ENCODE measurements at places on chromosomes 1 and 21. TPM values are rescaled to one million over a fixed set of nuclear protein-coding genes. Genes with fewer than 3 reads are reported as not detected.

Gene CFHR3
- total RNA-seq, result not detected

Gene LCE1C
- total RNA-seq, result not detected

Gene ACTL8
- not detected for total RNA-seq

Gene CNR2
- 3.3 TPM for total RNA-seq

All from mononuclear cell (primary cell).